ENCODE measurements at places on chromosomes 1 and 21. TPM values are rescaled to one million over a fixed set of nuclear protein-coding genes. Genes with fewer than 3 reads are reported as not detected.

The LCE3D gene
- total RNA-seq, result not detected

DNA sequence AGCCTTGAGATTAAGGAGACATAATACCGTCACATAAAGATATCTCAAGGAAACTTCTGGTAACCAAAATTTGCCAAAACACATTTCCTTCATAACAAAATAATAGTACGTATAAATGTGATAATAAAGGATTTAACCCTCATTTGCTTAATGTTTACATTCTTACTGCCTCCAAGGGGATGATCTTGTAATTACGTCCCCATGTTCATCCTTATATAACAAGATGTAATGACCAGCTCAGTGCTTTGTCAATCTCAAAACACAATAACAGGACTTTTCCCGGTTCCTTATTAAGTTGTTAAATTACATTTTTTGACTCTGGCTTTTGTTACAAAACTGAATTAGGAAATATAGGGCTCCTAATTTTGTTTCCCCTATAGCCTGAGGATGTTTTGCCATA, 41.3 kb upstream of the UHMK1 start:
- no peak for DNase-seq

The EVI5 gene
- 31.7 TPM for total RNA-seq

The SFPQ gene
- 201 TPM for total RNA-seq

The TGFB2 gene
- total RNA-seq, result 37.2 TPM

The S100A1 gene
- total RNA-seq, result 4.7 TPM

DNA sequence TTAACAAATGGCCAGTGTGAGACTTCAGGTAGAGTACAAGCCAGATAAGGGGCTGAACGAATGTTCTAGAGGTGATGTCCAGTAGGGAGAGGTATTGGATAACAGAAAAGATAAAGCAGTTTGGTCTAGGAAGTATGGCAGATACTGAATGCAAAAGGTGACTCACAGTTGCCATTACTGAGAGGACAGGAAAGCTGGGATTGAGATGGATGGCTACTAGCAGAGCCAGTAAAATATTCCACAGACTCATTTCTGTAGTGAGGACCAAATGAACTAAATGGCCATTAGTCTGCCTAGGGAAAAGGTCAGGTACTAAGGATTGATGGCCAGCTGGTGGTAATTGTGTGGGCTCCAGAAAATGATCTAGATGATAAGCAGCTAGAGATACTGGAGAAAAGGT, 11.5 kb downstream of the MACO1 start:
- DNase-seq, result no peak

DNA sequence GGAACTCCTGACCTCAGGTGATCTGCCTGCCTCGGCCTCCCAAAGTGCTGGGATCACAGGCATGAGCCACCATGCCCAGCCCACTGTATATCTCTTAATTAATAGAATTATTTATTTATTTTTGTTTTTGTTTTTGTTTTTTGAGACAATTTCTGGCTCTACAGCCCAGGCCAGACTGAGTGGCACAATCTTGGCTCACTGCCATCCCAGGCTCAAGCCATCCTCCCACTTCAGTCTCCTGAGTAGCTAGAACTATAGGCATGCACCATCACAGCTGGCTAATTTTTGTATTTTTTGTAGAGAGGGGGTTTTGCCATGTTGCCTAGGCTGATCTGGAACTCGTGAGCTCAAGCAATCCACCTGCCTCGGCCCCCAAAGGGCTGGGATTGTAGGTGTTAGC, 15.7 kb upstream of the WDTC1 start:
- no peak for DNase-seq

GRCh38 chr1:30511991-30512913, 211.1 kb downstream of the MATN1 start:
- DNase-seq, result no peak

GRCh38 chr1:11767922-11768704, 6.1 kb downstream of the C1orf167 start:
- DNase-seq, result peak; percentile 63

The CAMK1G gene
- 0.04 TPM for total RNA-seq

DNA sequence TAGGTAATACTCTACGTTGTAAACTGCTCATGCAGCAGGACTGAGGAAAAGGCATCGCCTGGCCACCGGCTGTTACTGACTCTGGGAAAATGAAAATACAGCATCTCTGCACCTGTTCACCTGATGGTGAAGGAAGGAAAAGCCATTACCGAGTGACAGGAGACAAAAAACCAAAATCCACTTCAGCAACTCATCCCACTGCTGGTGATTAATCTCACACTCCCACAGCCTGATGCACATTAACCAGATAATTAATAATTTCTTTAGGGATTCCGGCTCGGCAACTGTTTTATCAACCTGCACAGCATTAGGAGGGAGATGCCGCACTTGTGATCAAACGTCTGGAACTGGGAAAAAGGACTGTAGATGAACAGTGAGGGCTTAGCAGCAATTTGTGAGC, 183.9 kb upstream of the ESRRG start:
- DNase-seq, result no peak

GRCh38 chr1:204382714-204383083, 23.0 kb upstream of the PLEKHA6 start:
- no peak for DNase-seq

GRCh38 chr1:9230869-9231533, 3.6 kb upstream of the H6PD start:
- no peak for DNase-seq

The VANGL2 gene
- 2.3 TPM for total RNA-seq

GRCh38 chr1:243944429-243945160, 94.6 kb upstream of the AKT3 start:
- peak; percentile 20 for DNase-seq

DNA sequence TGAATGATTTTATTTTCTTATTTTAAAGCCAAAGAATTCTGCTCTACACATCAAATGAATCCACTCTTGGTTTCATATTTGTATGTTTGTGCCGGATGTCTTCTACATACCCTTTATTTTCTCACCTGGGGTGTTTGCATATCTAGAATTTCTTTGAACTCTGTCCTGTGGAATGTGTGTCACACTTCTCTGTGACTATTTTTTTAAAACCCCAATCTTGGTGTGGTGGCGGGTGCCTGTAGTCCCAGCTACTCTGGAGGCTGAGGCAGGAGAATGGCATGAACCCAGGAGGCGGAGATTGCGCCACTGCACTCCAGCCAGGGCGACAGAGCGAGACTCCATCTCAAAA, 35.4 kb downstream of the CENPF start:
- no peak for DNase-seq

The PLCH2 gene
- total RNA-seq, result 0.35 TPM

DNA sequence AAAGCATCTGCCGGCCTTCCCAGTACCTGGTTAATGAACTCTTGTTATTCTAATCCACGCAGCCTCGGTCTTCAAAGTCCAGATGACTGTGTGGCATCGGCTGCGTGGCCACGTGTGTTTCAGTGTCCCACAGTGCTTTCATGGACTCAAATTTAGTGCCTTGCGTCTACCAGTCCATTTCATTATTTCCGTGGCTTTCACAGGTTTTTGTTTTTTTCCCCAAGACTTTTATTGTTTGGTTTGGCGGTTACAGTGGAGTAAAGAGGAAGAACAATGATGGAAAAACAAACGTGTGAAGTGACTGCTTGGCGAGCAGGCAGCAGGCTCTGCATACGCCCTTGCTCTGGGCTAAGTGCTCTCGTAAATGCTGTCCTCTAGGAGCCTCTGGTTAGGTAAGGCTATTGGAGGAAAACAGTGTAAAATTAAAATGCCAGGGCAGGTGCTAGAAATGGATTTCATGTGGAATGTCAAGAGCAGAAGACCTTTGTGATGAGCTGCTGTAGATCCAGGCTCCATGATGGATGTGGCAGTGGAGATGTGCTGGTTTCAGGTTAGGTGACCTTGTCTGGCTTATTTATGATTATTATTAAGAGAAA, 536.3 kb downstream of the KIF26B start:
- DNase-seq, result no peak

The MSH4 gene
- total RNA-seq, result 0.44 TPM

The ETNK2 gene
- 3.1 TPM for total RNA-seq

The DIO1 gene
- not detected for total RNA-seq

DNA sequence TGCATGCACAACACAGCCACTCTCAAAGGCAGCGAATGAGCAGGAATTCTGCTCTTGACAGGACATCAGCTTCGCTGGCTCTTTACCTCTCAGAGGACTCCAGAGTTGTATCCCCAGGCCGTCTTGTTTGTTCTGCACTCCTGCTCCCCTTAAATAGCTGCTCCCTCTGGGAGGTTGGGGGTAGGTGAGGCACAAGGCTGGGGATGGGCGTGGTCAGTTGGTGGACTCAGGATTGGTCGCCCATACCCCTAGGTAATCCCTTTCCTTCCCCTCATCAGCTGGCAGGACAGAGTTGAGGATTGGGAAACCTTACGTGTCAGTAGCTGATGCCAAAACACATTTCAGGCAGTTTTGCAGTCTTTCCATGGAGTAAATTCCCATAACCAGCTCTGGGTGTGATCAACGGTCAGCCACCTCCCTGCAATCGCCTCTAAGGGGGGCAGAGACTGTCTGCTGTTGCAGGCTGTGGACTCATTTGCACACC, at the start of gene PLA2G2A:
Gene PLA2G2A, minus strand, starts transcription at position 125 of the 484 bp plus-strand sequence. CDS start 845 bp downstream, outside the sequence.
- DNase-seq, result peak; percentile 8

DNA sequence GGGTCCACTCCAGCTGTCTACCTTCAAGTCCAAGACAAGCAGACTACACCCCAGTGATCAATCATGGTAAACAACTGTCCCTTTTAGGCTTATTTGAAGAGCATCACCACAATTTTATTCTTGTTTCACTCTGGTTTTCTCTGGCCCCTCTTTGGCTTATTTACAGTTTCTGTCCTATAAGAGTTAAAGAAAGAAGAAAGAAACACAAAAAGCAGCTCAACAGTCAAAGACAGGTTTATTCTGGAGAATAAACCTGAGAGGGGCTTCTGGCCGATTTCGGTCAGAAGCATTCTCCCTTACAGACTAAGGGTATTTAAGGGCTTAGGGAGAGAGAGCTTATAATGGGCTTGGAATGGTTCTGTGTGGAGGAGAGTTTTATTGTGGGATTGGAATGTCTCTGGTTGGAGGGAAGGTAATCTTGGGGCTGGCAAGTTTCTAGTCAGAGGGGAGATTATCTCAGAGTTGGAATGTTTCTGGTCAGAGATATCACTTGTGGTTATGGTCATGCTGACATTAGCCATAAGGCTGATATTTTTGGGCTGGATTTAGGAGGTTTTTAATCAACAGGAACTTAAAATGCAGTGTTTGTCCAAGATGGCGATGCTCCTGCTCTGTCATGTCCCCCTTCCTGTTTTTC, 161.0 kb downstream of the URB2 start:
- no peak for DNase-seq

- no peak for DNase-seq
These were observed 215.4 kb downstream of the OMA1 start for GRCh38 chr1:58331156-58331555.

GRCh38 chr1:27889506-27889905, 17.2 kb downstream of the THEMIS2 start:
- DNase-seq, result no peak

DNA sequence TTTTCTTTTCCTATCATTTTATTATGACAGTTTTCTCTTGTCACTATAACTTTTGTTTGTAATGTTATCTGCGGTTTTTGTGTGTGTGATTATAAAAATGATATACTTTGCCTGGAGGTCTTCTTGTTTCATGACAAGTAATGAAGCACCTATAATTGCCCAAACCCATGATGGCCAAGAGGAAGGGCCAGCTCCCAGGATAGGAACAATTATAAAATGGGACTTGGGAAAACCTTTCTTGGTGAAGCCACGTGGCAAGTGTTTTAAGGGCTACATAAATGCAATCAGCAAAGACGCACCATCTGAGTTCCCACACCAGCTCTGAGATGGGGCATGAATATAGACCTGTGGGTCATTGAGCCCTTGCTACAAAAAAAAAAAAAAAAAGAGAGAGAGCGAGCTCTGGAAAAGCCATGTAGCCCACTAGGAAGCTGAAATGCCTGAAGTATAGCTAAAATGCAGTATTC, 462.6 kb upstream of the RUNX1 start:
- DNase-seq, result no peak

The TOMM40L gene
- total RNA-seq, result 9.3 TPM

DNA sequence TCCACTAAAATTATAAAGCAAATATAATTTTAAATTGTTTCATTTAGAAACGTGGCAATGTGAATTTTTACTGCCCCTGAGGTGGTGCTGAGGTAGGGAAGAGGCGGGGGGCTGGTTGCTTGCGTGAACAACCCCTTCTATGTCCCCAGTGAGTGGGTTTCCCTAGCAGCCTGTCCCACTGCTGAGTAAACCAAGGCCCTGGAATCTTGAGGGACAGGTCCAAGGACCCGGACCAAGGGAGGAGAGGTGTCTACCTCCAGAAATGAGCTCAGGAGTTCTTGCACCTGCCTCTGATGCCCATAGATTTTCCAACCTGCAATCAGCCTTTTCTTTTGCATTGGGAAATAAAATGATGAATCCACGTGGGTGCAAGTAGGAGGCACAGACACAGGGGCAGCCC, 649 bp upstream of the LDLRAD1 start:
- DNase-seq, result no peak

The CSF3R gene
- 1.3 TPM for total RNA-seq

The TMEM51 gene
- total RNA-seq, result 5.0 TPM

The C4BPA gene
- total RNA-seq, result 0.09 TPM

The PLEKHA6 gene
- 2.2 TPM for total RNA-seq

The LCE3B gene
- not detected for total RNA-seq

DNA sequence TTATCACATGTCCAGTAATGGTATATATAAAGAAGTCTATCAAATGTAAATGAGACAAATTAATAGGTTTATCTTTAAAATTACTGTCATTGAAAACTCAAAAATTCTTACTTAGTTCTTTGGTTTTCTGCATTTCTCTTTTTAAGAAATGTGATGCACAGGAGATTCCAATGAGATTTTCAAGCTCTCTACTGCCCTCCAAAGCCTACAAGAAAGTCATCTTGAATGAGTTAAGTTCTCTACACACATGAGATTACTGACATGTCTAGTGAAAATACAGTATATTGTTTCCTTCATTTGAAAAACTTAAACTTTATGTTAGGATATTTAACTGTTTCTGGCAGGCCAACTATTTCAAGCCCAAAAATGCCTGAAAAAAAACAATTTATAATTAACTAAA, 68.8 kb downstream of the ITGB3BP start:
- DNase-seq, result peak; percentile 29

The FMO2 gene
- total RNA-seq, result 0.44 TPM

The KCNA2 gene
- total RNA-seq, result 0.75 TPM

- no peak for DNase-seq
These were observed 108.7 kb downstream of the USH2A start for GRCh38 chr1:216314379-216315095.

GRCh38 chr1:31364561-31365250, 8.2 kb downstream of the FABP3 start:
- DNase-seq, result no peak

Data from muscle of leg (tissue), 16 donors.